ENCODE measurements at places on chromosomes 7 and 10.

DNA sequence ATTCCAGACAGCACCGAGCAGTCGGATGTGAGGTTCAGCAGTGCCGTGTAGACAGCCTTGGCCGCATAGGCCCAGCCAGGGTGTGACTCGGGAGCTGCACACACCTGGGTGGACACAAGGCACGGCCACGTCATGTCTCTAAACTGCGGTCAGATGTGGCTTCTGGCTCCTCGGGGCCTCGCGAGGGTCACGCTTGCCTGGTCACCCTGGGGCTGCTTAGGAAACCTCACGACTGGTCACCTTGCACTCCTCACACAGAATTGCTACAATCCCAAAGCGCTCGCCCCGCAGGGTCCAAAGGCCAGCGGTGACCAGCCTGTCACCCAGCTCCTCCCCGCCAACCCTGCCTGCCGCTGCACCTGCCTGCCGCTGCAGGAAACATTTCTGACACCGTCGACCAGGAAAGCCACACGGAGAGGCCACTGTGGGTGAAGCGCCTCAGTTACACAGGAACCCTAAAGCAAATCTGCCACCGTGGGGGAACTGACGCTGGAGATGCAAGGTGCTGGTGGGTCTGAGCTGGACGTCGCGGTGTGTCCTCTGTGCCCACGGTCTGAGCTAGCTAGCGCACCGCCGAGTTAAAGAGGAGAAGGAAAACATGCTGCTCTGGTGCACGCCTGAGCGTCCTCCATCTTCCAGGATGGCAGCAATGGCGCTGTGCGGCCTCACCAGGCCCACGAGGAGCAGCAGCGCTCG lies 5.0 kb downstream of the GPER1 start:
- H3K4me3 ChIP-seq = no peak overlapping the region
- H3K4me1 ChIP-seq = peaks cover 10% of the 10 kb centered on the region
- no peak overlapping the region for H3K27ac ChIP-seq
- no peaks in the 10 kb centered on the region for H3K27me3 ChIP-seq
- H3K36me3 ChIP-seq = peaks cover 22% of the 10 kb centered on the region

DNA sequence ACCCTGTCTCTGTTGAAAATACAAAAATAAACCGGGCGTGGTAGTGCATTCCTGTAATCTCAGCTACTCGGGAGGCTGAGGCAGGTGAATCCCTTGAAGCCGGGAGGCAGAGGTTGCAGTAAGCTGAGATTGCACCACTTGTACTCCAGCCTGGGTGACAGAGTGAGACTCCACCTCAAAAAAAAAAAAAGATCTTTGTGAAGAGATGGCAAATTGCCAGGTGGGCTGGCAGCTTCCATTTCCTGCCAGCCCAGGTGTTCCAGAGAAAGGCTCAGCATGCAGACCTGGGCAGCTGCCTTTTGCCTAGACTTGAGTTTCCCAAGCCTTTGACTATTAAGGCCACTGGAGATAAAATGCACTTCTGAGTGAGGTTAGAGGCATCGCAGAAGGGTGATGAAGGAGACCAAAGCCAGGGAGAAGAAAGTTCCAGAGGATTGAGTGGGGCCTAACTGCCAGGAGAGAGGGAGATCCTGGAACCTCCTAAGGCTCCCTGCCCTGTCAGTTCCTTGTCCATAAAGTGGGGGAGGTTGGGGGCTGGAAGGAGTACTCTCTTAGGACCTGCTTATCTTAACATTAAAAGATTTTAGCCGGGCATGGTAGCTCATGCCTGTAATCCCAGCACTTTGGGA lies 10.0 kb upstream of the DDIT4 start:
- H3K36me3 ChIP-seq = no peaks in the 10 kb centered on the region
- H3K4me3 ChIP-seq = no peak overlapping the region
- no peaks in the 10 kb centered on the region for H3K27me3 ChIP-seq
- peaks cover 21% of the 10 kb centered on the region for H3K4me1 ChIP-seq
- no peak overlapping the region for H3K27ac ChIP-seq
- no peak for DNase-seq

DNA sequence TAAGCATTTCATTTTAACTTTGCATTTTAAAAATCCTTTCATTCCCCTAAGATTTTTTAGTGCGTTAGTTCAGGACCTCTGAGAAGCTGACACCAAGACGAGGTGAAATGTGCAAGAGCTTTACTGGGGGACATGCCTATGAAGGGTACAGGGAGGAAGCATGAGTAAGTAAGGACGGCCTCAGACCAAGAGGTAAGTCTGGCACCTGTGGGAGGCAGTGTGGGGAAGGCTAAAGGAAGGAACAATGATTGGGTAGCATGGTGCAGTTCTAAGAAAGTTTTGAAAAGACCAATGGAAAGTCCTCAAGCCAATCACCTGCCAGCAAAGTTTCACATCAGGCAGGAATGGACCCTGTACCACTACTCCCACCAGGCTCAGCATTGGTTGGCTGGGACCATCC lies 369.2 kb downstream of the GFRA1 start:
- no peaks in the 10 kb centered on the region for H3K4me1 ChIP-seq
- no peak overlapping the region for H3K27ac ChIP-seq

DNA sequence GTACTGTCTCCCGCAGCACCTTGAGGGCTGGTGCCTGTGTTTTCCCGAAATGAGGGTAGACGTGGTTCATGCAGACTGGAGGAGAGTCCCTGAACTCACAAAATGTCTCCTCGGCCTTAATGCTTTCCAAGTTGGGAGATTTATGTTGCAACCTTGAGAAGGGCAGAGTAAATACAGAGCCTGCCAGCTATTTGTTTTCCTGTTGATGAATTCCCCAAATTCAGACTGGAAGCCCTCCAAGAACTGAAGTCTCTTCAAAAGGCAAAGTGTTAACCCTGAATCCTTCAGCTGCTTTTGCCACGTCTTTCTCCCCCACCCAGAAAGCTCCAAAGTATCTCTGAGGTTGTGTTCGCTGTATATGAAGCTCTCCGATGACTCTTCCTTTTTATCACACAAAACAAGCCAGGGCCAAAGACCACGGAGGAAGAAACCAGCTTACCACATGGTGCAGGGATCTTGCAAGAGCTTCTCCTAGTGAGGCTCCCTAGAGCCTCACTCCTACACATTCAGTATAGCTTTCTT lies 254.7 kb upstream of the NFE2L3 start:
- H3K36me3 ChIP-seq = no peaks in the 10 kb centered on the region
- H3K27me3 ChIP-seq = peaks cover 7% of the 10 kb centered on the region
- H3K4me1 ChIP-seq = no peaks in the 10 kb centered on the region
- DNase-seq = no peak
- H3K27ac ChIP-seq = no peak overlapping the region

GRCh38 chr7:121394709-121395140 lies 1.4 kb downstream of the FAM3C start:
- peak overlapping the region; percentile 100 for H3K4me3 ChIP-seq
- H3K4me1 ChIP-seq = no peaks in the 10 kb centered on the region
- H3K27ac ChIP-seq = no peak overlapping the region
- no peak for DNase-seq
- H3K36me3 ChIP-seq = no peaks in the 10 kb centered on the region
- no peaks in the 10 kb centered on the region for H3K27me3 ChIP-seq

DNA sequence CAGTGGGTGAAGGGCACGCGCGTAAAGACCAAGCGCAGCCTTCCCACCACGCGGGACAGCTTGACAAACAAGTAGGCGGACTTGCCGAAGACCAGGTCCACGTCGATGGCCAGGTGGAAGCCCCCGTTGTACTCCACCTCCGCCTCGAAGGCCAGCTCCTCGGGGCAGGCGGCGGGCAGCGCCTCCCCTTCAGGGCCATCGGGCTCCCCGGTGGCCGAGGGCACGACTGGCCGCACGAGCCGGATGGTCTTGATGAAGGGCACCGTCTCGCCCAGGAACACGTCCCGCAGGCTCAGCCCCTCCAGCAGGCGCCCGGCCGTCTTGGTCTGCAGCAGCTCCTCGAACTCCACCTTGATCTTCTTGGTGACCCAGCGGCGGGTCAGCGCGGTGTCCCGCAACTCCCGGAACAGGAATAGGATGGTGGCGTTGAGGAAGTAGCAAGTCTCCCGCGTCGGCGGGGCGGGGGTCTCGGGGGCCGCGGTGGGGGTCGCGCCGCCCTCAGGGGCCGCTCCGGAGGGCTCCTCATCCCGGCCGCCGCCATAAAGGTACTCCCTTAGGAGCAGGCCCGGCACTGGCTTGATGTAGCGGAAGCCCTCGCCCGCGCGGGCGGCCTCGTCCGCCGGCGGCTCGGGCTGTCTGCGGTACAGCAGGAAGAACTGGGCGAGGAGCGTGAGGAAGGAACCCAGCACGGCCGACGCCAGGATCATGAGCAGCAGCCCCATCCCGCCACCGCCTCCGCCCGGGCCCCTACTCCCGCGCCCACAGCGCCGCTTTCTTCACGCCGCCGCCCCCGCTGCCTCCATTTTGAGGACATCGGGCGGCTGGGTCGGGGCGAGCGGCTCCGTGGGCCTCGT lies 507 bp downstream of the PDZD8 start:
- no peaks in the 10 kb centered on the region for H3K27me3 ChIP-seq
- no peaks in the 10 kb centered on the region for H3K36me3 ChIP-seq
- peak overlapping the region; percentile 92 for H3K4me3 ChIP-seq
- peak; percentile 71 for DNase-seq
- peaks cover 16% of the 10 kb centered on the region for H3K4me1 ChIP-seq

DNA sequence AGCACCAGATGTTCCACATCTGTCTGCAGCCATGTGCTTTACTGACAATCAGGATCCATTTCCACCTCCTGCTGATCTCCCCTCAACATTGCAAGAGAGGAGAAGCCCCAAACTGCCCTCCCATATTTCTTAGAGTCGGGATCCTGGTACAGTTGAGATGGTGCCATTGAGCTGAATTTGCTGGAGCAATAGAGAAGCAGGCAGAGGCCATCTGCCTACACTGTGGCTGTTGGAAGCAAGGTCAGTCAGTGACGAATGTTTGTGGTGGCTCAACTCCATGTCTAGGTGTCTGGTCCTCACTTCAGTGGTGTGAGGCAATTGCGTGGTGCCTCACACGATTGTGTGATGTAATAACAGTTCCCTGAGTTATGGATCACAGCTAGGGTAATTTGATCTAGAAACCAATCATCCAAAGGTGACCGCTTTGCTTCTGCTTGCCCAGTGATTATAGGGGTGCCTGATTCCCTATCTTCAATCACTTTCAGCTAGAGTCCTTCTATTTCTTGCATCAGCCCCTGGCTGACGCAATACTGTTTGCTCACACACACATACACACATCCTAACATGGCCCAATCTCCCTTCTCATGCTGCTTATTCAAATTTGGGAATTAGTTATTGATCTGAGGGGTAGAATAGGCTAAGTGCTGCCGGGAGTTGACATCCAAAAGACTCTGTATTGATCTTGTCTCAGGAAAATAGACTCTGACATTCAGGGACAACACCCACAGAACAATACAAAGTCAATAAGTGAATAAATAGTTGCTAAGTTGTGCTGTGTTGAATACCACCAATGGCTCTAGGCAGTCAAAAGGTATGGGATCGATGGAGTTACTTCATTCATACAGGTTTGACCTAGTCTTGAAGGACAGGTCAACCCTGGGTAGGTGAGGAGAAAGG lies 46.1 kb upstream of the SLC35B4 start:
- no peaks in the 10 kb centered on the region for H3K36me3 ChIP-seq
- no peak overlapping the region for H3K4me3 ChIP-seq
- no peak for DNase-seq
- H3K27me3 ChIP-seq = no peaks in the 10 kb centered on the region
- H3K27ac ChIP-seq = no peak overlapping the region

DNA sequence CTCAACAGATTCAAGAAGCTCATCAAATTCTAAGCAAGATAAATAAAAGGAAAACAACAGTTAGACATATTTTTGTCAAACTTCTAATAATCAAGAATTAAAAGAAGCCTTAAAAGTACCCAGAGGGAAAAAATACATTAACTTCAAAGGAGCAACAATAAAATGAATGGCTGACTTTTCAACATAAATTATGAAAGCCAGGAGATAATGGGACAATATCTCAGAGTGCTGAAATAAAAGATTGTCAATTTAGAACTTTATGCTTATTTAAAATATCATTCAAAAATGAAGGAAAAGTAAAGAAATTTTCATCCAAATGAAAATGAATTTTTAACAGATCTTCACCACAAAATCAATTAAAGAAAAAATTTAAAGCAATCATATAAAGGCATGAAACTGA lies 108.5 kb upstream of the IL6 start:
- no peak for DNase-seq
- H3K36me3 ChIP-seq = no peaks in the 10 kb centered on the region
- H3K4me3 ChIP-seq = no peak overlapping the region
- H3K27ac ChIP-seq = no peak overlapping the region
- H3K4me1 ChIP-seq = no peaks in the 10 kb centered on the region

DNA sequence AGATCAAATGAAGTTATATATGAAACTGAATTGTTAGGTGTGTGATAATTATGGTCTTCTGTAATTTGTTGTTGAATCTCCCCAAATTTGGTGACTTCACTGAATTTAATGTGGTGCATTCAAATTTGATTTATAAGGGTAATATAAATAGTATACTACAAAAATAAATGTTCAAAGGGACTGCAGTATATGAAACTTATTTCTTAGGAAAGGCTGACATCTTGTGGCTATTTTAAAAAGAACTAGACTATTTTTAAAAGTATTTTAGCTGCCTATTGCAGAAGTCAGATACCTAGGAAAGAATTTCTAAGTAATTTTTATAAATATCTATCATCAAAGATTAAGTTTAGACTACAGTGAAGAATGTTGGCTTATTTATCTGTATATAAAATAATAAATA lies 36.6 kb downstream of the ATRNL1 start:
- H3K27me3 ChIP-seq = no peaks in the 10 kb centered on the region
- H3K27ac ChIP-seq = no peak overlapping the region
- DNase-seq = no peak
- no peaks in the 10 kb centered on the region for H3K36me3 ChIP-seq
- H3K4me3 ChIP-seq = no peak overlapping the region

GRCh38 chr7:156843157-156843556 lies 49.8 kb downstream of the LMBR1 start:
- no peak for DNase-seq
- no peaks in the 10 kb centered on the region for H3K4me1 ChIP-seq
- no peak overlapping the region for H3K4me3 ChIP-seq
- no peaks in the 10 kb centered on the region for H3K36me3 ChIP-seq
- no peak overlapping the region for H3K27ac ChIP-seq
- no peaks in the 10 kb centered on the region for H3K27me3 ChIP-seq

DNA sequence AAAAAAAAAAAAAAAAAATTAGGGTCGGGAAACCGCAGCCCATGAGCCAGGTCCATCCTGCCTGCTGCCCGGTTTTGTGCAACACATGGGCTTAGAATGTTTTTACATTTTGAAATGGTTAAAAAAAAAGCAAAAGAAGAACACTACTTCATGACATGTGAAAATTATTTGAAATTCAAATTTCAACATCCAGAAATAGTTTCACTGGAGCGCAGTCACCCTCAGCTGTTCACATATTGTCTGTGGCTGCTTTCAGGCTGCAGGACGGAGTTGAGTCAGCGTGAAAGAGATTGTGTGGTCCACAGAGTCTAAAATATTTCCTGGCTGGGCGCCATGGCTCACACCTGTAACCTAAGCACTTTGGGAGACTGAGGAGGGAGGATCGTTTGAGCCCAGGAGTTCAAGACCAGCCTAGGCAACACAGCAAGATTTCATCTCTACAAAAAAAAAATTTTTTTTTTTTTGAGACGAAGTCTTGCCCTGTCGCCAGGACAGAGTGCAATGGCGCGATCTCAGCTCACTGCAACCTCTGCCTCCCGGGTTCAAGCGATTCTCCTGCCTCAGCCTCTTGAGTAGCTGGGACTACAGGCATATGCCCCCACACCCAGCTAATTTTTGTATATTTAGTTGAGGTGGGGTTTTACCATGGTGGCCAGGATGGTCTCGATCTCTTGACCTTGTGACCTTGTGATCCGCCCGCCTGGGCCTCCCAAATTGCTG lies 63.9 kb upstream of the ECHDC3 start:
- no peaks in the 10 kb centered on the region for H3K27me3 ChIP-seq
- H3K27ac ChIP-seq = no peak overlapping the region
- no peak for DNase-seq
- H3K36me3 ChIP-seq = no peaks in the 10 kb centered on the region

Measured in ascending aorta (tissue), 2 donors.